Activated T-cell treated with anti-CD3 and anti-CD28 coated beads for 4 hours (primary cell): ENCODE measurements at places on chromosomes 11 and 22.

DNA sequence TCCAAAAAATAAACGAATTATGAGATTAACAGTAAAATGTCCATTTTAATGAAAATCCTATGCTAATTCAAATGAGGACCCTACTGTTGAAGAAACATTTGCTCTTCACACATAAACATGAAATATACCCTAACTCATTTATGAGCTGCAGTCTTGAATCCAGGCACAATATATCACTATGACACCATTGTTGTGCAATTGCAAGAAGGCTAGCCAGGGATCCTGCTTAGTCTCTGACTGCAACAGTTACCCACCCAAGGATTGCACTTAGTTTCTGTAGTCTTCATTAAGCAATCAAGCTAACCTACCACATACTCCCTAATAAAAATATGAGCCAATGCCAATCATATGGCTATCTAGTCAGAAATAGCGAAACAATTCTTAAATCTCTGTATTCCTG is 981.0 kb upstream of the FAT3 start:
- no peak for DNase-seq

DNA sequence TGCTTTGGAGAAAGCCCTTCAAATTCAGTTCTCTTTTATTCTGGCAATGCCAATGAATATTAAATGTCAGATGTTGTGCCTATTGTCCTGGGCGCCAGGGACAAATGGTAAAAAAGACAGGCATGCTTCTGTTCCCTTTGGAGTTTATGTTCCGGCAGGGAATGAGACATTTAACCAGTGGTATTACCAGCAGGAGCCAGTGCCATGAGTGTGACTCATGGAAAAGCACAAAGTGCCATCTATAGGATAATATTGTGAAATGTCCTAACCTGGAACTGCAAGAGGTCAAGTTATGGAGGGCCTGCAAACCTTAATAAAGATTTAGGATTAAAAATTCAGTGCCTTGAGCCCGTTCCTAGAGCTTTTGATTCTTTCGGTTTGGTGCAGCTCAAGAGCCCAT is 39.5 kb downstream of the REXO2 start:
- DNase-seq, result no peak

GRCh38 chr11:92409956-92410355 is 185.3 kb downstream of the FAT3 start:
- no peak for DNase-seq

GRCh38 chr11:74948546-74948897 is 369 bp downstream of the XRRA1 start:
- DNase-seq, result no peak

DNA sequence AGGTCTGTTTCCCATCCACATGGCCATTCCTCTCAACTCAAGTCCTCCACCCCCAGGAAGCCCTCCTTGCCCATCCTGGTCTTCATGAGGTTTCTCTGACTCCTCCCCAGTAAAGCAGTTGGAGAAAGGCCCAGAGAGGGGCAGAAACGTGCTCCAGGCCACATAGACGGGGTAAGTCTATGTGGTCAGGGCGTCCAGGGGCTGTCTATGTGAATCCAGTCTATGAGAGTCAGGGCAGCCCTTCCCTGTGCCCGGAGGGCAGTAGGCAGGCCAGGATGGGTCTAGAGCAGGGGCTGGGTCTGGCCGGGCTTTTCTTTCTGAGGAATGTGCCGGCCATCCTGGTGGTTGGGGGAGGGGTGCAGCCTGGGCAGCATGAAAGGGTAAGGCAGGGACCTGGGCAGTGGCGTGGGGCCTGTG is 11.7 kb downstream of the GUCD1 start:
- DNase-seq, result no peak

- DNase-seq, result no peak
Observed at GRCh38 chr11:97743205-97743742, 1277.5 kb upstream of the CNTN5 start.

- no peak for DNase-seq
Observed at GRCh38 chr11:69326622-69327219, 32.8 kb downstream of the MYEOV start.

DNA sequence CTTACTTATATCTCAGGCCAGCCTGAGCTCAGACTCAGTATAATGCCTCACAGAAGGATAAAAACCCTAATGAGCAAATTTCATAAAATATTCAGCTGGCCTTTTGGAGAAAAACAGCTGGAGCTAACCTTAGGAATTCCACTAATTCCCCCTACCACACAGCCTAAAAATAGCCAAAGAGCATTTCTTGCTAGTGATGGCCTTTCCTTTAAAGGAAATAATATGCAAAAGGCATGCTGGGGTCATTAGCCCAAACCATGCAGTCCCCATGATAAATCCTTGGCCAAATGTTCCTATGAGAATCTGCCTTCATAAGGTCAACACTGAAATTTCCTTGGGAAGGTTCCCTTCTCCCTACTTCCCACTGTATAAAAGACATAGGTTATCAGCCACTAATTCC is 38.2 kb downstream of the SYTL2 start:
- no peak for DNase-seq
